Nephron progenitor cell (in vitro differentiated cells): ENCODE measurements at places on chromosomes 2 and 18.
A peak's percentile ranks its signal among the peaks of the same experiment; 100 is the strongest.

GRCh38 chr2:215505044-215505786, 69.3 kb upstream of the FN1 start:
- DNase-seq, result no peak

DNA sequence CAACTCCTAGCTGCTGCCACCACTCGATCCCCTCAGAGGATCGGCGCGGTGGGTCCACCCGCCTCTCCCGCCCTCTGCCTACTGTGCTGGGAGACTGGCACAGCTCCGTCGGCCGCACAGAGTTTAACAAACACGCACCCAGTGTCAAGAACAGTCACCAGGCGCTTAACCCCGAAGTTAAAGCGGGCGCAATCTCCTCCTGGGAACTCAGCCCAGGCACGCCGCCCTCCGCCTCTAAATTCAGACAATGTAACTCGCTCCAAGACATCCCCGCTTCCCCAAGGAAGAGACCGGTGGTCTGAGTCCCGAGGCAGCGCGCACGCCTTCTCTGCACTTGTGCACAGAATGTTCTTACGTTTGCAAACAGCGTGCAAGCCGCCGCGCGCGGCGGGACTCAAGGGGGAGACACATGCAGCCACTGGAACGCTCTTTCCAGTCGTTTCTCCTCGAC, 533 bp downstream of the CXCR4 start:
- DNase-seq, result peak; percentile 69

GRCh38 chr18:47658498-47658897, 272.0 kb downstream of the SMAD2 start:
- no peak for DNase-seq

- no peak for DNase-seq
Observed at GRCh38 chr18:23460285-23461273, 7.5 kb downstream of the RIOK3 start.

GRCh38 chr2:35503311-35503710, 852.3 kb upstream of the CRIM1 start:
- DNase-seq, result no peak

DNA sequence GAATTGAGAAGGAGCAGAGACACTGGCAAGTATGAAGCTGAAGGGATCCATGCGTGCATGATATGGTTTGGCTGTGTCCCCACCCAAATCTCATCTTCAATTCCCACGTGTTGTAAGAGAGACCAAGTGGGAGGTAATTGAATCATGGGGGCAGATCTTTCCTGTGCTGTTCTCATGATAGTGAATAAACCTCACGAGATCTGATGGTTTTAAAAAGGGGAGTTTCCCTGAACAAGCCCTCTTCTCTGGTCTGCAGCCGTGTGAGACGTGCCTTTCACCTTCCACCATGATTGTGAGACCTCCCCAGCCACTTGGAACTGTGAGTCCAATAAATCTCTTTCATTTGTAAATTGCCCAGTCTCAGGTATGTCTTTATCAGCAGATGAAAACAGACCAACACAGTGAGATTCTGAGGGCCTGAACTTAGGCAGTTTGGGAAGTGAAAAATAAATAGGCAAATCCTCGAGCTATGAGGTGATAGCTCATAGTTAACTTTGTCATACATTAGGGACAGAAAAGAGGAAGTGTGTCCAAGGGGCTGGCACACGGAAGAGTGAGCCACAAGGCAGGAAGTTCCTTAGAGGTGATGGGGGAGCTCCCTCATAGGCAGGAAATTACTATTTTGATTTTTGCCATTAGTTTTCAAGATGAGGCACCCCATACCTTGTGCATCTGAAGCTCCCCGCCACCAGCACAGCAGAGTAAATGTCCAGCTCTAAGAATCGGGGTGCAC, 658.8 kb upstream of the ID2 start:
- no peak for DNase-seq

- DNase-seq, result no peak
Observed at GRCh38 chr18:49225160-49225559, 235.3 kb downstream of the DYM start.

DNA sequence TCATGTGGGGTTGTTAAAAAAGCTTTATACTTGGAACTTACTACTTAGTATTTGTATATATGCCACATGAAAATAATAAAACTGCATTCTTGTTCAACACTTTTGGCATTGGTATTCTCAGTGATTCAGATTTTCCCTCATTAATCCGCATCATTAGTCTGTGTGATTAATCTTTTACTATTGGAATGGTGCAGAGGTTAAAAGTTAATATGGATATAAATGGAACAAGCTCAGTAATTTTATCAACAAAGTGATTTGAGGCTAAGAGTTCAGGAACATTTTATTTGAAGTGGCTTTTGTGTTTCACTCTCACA, 45.4 kb upstream of the REG3G start:
- DNase-seq, result no peak

DNA sequence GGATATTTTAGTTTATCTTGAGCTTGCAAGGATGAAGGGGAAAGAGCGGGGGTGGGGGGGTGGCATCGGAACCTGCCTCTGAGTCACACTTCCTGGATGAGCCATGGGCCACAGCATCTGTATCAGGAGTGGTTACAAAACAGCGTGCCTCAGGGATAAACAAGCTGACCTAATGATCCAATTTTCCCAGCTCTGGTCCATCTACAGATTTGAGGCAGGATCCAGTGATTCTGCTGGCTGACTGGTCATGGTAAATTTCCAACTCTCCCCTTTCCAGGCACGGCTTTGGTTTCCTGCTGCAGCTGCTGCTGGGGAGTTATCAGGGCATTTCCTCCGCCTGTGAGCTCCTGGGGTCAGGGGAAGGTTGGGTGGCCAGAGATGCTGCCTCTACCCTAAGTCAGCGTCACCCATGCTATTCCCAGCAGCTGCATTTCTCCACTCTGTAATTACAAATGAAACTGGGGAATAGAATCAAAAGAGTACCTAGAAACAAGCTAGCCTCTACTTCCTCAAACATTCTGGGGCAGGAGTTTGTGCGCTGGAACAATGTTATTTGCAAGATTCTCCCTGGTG, 4.7 kb upstream of the HPCAL1 start:
- no peak for DNase-seq

DNA sequence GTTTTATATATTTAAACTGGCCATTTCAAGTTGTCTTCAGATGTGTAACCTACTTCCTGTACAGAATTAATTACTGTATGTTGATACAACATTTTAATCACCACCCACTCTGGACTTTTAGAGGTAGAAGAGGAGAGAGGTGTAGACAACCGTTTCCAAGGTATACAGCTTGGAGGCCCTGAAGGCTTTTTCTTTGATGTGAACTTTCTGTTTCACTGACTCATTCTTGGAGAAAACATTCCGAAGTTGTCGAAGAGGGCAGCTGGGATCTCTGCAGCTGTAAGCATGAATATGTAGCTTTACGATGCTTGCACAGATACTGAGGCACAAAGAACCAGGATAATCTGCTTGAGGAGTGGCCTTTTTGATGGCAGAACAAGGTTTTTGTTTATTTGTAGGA, 137.0 kb downstream of the NCKAP5 start:
- no peak for DNase-seq

- DNase-seq, result no peak
Observed at GRCh38 chr2:121110924-121111323, 174.1 kb downstream of the TFCP2L1 start.
